ENCODE measurements at places on chromosomes 5 and 9.
A peak's percentile ranks its signal among the peaks of the same experiment; 100 is the strongest.

- DNase-seq: no peak
Measured at GRCh38 chr5:177608243-177609075, 8.5 kb downstream of the B4GALT7 start.

DNA sequence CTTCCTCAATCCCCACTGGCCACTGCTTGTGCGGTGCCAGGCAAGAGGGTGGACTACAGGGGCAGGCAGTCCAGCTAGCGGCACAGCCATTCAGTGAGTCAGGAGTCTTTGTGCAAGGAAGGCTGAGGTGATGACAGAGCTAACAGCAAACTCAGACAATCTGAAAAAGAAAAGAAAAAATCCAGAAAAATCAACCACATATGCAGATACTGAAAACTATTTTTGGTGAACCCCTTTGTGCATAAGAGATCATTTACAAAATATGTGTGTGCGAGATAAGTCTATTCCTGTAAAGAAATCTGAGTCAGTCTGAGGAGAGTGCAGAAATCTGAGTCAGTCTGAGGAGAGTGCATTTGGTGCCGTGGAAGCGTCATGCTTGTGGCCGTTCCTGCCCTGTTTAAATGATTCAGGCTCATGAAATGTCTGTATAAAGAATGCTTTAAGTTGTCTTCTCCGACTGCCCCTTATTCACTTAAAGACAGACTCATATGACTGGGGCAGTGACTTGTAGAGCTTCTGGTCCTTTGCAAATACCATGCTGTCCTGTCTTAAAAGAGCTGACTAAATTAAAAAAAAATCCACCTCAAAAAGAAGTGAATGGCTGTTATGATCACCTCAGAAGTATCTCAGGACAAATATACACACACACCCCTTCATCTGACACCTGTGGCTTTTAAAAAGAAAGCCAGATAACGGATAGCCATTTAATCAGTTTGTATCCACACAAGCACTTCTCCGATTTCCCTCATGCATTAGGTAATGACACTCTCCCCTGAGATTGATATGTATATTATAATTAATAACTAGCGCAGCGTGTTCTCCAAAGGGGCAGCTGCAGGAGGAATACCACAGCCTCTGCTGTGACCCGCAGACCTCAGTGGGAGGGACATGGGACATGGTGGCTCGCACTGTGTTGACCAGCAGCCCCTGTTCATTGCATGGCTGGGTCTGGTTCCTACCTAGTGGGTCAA lies 47.3 kb downstream of the TRIO start:
- DNase-seq: no peak

- DNase-seq: no peak
Measured at GRCh38 chr5:134111741-134112647, 2.5 kb upstream of the TCF7 start.

DNA sequence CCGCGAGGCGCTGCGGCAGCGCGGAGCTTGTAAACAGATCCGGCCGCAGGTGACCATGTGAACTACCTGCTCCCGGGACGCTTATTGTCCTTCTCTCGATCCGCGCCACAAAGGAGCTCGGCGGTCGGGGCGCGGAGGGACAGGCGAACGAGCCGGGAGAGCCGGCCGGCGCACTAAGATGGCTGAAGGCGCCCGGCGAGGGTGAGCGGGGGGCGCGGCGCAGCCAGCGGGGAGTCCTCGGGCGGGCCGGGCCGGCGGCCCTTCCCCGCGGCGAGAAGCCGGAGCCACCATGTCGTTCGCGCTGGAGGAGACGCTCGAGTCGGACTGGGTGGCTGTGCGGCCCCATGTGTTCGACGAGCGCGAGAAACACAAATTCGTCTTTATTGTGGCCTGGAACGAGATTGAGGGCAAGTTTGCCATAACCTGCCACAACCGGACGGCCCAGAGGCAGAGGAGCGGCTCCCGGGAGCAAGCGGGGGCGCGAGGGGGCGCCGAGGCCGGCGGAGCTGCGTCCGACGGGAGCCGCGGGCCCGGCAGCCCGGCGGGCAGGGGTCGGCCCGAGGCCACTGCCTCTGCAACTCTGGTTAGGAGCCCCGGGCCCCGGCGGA lies 535 bp downstream of the JMY start:
- DNase-seq: peak; percentile 24

GRCh38 chr9:126379661-126380360 lies 53.2 kb downstream of the MVB12B start:
- DNase-seq: no peak

DNA sequence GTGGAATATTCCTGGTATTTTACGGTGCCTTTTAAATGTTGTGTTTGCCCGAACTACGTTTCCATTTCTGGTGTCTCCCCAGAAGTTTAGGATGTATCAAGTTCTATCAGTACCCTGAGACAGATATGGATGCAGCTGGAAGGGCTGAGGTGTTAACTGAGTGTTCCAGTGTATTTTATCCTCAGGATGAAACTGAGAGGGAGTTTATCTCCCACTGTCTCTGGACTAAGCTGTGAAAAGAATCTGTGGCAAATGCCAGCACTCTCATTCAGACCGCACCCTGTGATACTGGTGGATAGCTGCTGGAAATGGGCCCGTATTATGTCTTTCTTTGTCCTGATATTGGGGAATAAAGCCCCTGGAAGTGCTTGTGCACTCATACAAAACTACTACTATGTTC lies 887.2 kb upstream of the TYRP1 start:
- DNase-seq: no peak

GRCh38 chr5:149371296-149371962 lies 7.7 kb downstream of the IL17B start:
- peak; percentile 70 for DNase-seq

DNA sequence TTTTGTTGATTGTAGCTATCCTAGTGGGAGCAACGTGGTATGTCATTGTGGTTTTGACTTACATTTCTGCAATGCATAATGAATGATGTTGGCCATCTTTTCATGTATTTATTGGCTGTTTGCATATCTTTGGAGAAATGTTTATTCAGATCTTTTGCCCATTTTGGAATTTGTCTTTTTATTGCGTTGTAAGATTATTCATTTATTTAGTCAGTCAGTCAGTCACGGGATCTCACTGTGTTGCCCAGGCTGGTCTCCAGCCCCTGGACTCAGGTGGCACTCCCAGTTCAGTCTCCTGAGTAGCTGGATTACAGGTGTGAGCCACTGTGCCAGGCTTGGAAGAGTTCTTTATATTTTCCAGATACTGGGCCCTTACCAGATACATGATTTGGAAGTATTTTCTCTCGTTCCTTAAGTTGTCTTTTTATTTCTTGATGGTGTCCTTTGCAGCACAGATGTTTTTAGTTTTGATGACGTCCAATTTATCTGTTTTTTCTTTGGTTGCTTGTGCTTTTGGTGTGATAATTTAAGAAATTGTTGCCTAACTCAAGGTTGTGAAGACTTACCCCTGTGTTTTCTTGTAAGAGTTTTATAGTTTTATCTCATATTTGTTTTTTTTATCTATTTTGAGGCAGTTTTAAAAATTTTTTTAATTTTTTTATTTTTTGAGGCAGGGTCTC lies 67.1 kb downstream of the EHMT1 start:
- DNase-seq: no peak

DNA sequence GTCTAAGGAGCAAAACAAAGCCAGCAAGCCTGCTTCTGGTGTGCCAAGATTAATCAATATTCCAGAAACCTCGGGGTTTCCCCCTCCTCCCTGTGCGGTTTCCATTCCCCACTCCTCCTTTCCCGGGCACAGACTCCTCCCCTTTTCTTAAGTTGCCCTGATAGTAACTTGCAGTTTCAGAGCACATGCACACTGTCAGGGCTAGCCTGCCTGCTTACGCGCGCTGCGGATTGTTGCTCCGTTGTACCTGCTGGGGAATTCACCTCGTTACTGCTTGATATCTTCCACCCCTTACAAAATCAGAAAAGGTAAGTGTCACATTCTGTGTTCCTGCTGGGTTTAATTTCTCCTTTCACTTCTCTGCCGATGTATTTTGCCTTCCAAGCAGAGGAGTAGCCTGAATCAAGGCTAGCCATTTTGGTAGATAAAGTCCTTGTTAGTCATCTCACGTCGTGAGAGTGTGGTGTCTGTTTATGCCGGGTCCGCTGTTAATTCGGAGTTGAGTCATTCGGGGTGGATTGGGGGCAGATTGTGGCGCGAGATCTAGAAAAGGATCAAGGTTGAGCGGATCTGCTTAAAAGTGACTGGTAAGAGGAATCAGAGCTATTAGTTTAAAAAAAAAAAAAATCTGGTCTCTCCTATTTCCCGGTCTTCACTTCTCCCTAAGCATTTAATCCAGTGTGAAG lies at the start of gene SLC1A3:
SLC1A3 (plus strand) TSS at position 179 of the 686 bp plus-strand sequence. CDS start 1,818 bp downstream, outside the sequence.
- no peak for DNase-seq

GRCh38 chr5:80194468-80194867 lies 61.4 kb downstream of the SERINC5 start:
- DNase-seq: no peak

- no peak for DNase-seq
Measured at GRCh38 chr9:109966643-109967368, 186.8 kb downstream of the PALM2AKAP2 start.

DNA sequence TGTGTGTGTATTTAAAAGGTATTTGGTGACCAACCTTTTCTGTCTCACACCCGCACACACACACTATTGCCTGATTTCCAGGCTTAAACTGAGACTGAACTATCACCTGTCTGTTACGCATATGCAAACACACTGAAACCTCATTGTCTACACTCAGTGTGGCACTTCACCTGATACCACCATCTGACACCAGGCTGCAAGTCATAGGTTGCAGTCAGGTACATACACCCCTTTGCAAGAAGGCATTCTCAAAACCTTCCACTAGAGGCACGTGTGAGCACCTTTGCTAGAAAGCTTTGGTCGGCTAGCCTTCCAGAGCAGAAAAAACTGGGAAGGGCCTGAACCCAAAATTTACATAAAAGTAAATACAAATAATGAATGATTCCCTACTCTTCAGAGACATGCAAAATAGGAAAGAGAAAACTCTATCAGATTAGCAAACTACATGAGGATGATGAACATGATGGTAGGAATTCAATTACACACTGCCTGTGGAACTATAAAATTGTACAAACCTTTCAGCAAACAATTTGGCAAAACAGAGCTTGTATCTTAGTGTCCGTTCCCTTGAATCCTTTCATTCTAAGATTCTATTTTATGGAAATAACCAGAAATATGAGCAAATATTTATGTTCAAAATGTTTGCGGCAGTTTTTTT lies 5.9 kb upstream of the FOXD1 start:
- peak; percentile 14 for DNase-seq

DNA sequence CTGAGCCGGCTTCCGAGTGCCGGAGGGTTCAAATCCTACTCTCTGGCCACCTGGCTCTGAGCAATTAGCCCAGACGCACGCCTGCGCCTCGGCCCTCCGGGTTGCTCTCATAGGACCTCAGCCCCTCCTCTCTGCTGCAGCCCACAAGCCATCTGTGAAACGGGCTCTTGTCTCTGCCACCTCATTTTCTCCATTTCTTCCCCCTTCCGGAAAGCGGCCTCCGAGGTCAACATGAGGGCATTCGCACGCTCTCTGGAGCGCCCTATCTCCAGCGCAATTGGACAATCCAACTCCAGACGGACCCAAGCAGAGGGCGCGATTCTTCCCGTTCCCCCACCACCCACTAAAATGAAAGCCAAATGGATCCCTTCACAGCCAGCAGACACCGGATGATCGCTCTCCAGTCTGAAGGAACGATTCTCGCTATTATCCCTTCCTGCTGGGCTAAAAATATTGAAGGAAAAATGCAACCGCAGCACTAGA lies 41.5 kb downstream of the VAV2 start:
- no peak for DNase-seq

- DNase-seq: no peak
Measured at GRCh38 chr5:133527311-133527710, 85.0 kb downstream of the FSTL4 start.

GRCh38 chr5:84202136-84202535 lies 182.5 kb downstream of the EDIL3 start:
- DNase-seq: no peak

DNA sequence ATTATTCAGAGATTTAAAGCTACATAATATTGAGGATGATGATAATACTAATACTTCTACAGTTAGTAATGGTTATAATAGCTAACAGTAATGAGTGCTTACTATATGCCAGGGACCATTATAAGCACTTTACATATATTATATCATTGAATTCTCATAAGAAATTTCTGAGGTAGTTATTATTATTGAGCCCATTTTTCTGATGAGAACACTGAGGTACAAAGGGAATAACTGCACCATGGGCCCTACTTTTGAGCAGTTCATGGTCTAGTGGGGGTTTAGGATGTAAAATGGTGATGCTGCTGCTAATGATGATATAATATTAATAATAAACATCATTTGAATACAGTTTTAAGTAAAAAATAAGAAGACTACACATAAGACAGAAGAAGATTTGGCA lies 64.2 kb upstream of the SPDL1 start:
- DNase-seq: no peak

GRCh38 chr5:1204693-1205242 lies 3.4 kb downstream of the SLC6A19 start:
- no peak for DNase-seq

DNA sequence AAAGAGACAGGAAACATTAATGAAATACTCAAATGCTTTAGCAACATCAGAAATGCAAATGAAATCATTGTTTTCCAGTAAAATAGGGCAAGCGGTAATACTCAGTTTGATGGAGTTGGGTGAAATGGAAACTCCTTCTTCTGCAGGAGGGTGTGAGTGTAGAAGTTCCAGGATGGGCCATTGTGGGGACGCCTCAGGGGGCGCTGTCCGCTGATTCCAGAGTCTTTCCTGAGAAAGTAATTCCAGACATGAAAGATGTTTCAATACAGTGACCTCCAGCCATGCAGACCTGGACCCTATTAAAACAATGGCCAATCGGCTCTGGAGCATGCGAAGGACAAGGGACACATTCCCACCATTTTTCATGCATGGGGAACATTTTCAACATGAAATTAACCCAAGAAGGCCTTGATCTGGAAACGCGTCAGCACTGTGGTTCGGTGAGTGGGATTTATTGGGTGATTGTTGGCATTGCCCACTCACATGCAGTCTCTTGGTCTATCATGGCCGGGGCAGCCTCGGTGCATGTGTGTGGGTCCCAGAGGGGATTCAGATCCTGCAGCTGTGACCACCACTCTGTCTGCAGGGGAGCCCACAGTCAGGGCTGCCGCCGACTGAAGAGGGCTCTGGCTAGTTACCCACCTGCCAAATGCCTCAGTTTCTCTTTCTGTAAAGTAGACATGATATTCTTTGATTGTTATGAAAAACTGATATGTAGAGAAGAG lies 132.6 kb upstream of the IRX4 start:
- no peak for DNase-seq

DNA sequence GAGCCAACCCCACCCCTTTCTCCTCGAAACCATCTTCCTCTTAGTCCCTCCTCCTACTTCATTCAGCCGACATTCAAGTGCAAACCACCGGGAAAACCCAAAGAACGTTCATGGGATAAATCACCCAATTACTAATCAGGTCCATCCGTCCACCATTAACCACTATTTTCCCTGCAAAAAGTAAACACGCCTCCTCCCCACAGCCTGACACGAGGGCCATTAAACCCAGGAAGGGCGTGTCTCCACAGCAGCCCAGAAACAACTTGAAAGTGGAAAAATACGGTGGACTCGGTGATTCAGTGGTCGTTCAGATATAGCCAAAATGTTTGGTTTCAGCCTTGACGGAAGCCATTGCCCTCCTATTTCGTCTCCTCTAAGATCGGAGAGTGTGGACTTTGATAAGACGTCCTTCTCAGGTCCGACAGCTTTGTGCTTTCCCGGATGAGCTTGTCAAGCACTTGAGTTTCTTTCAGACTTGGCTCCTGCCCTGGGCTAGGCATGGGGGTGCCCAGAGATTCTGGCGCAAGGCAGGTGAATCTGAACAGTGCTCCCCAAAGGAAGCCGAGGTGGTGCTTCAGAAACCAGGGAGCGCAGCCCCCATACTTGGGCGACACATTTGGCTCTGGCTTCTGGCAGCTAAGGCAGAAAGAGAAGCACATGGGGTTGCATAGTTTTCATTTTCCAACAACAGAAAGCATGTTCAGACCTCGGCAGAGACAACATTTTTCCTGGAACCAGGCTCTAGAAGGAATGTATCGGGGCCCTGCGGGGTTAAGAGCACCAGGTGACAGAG lies 56.6 kb downstream of the SMIM23 start:
- no peak for DNase-seq

Data from activated CD4-positive, alpha-beta T cell treated with anti-CD3 and anti-CD28 coated beads for 4 hours (primary cell).